Activated naive CD8-positive, alpha-beta T cell treated with anti-CD3 and anti-CD28 coated beads for 36 hours (primary cell): ENCODE measurements at places on chromosomes 1 and 21. TPM values are rescaled to one million over a fixed set of nuclear protein-coding genes. Genes with fewer than 3 reads are reported as not detected.

GRCh38 chr1:96510911-96511310 is 210.7 kb upstream of the PTBP2 start:
- no peak for DNase-seq
- H3K27me3 ChIP-seq: peaks cover 14% of the 10 kb centered on the region
- H3K4me3 ChIP-seq: no peak overlapping the region

- no peak overlapping the region for H3K27ac ChIP-seq
- H3K27me3 ChIP-seq: peaks cover 8% of the 10 kb centered on the region
- H3K4me3 ChIP-seq: no peak overlapping the region
- H3K4me1 ChIP-seq: no peaks in the 10 kb centered on the region
These were observed 13.9 kb upstream of the S100A7 start for GRCh38 chr1:153474347-153474746.

GRCh38 chr1:29123053-29123886 is 433 bp downstream of the TMEM200B start:
- H3K4me3 ChIP-seq: peak overlapping the region; percentile 65
- peaks cover 4% of the 10 kb centered on the region for H3K4me1 ChIP-seq
- H3K36me3 ChIP-seq: peaks cover 4% of the 10 kb centered on the region
- peaks cover 29% of the 10 kb centered on the region for H3K27me3 ChIP-seq

The OR2AK2 gene
- total RNA-seq: not detected

The CNTN2 gene
- total RNA-seq: not detected

The CD48 gene
- total RNA-seq: 385 TPM
